ENCODE measurements at places on chromosomes 11 and 22. TPM values are rescaled to one million over a fixed set of nuclear protein-coding genes. Genes with fewer than 3 reads are reported as not detected.

The ACTN3 gene
- polyA plus RNA-seq, result 0.09 TPM

The TMEM191C gene
- 3.9 TPM for polyA plus RNA-seq

The SAA1 gene
- polyA plus RNA-seq, result 2,093 TPM

The MOGAT2 gene
- 2.9 TPM for polyA plus RNA-seq

The OR2D2 gene
- polyA plus RNA-seq, result not detected

The OR51B5 gene
- not detected for polyA plus RNA-seq

The FAR1 gene
- 21.7 TPM for polyA plus RNA-seq

The CCDC87 gene
- 0.22 TPM for polyA plus RNA-seq

The MYOD1 gene
- polyA plus RNA-seq, result not detected

The APOC3 gene
- 1,438 TPM for polyA plus RNA-seq

The HMGXB4 gene
- polyA plus RNA-seq, result 17.2 TPM

The MEI1 gene
- polyA plus RNA-seq, result 0.18 TPM

The NEFH gene
- polyA plus RNA-seq, result 0.98 TPM

The FIBIN gene
- polyA plus RNA-seq, result 25.2 TPM

The GP1BB gene
- polyA plus RNA-seq, result 2.8 TPM

The FIBP gene
- polyA plus RNA-seq, result 93.6 TPM

The HIKESHI gene
- polyA plus RNA-seq, result 61.9 TPM

The RNASEH2C gene
- 68.6 TPM for polyA plus RNA-seq

The RAB3IL1 gene
- 15.4 TPM for polyA plus RNA-seq

The IL10RA gene
- polyA plus RNA-seq, result 0.90 TPM

The TEX12 gene
- not detected for polyA plus RNA-seq

The P2RX6 gene
- polyA plus RNA-seq, result 8.0 TPM

The EMID1 gene
- polyA plus RNA-seq, result 15.0 TPM

The PES1 gene
- polyA plus RNA-seq, result 54.7 TPM

The OR51E1 gene
- polyA plus RNA-seq, result 2.2 TPM

The CDPF1 gene
- 8.2 TPM for polyA plus RNA-seq

The RANGAP1 gene
- polyA plus RNA-seq, result 34.6 TPM

The PKDREJ gene
- polyA plus RNA-seq, result not detected

The ARHGAP42 gene
- polyA plus RNA-seq, result 8.7 TPM

The DNAJB7 gene
- polyA plus RNA-seq, result 0.66 TPM

The PLAAT2 gene
- polyA plus RNA-seq, result 3.0 TPM

The OR5P2 gene
- 0.54 TPM for polyA plus RNA-seq

The SEC14L6 gene
- not detected for polyA plus RNA-seq

The MAJIN gene
- not detected for polyA plus RNA-seq

The CATSPERZ gene
- polyA plus RNA-seq, result 0.46 TPM

The GVQW3 gene
- polyA plus RNA-seq, result 1.9 TPM

The SOX10 gene
- not detected for polyA plus RNA-seq

The APOA5 gene
- polyA plus RNA-seq, result 14.6 TPM

The CXCR5 gene
- 0.29 TPM for polyA plus RNA-seq

The BEST1 gene
- 6.9 TPM for polyA plus RNA-seq

The MAPK12 gene
- polyA plus RNA-seq, result 33.8 TPM

The SLC29A2 gene
- polyA plus RNA-seq, result 27.1 TPM

The SHANK3 gene
- polyA plus RNA-seq, result 1.9 TPM

The PYGM gene
- polyA plus RNA-seq, result 5.7 TPM

The GAS2 gene
- 13.3 TPM for polyA plus RNA-seq

The SPTBN2 gene
- 177 TPM for polyA plus RNA-seq

The OR9Q1 gene
- not detected for polyA plus RNA-seq

The BIK gene
- polyA plus RNA-seq, result 17.7 TPM

The CNGA4 gene
- polyA plus RNA-seq, result 0.50 TPM

The SCGB1A1 gene
- not detected for polyA plus RNA-seq

The GDPD4 gene
- polyA plus RNA-seq, result 1.1 TPM

The EXPH5 gene
- 2.0 TPM for polyA plus RNA-seq

The CRYAB gene
- 64.8 TPM for polyA plus RNA-seq

The YPEL4 gene
- polyA plus RNA-seq, result 4.1 TPM

All from hepatocyte (in vitro differentiated cells).